ENCODE measurements at places on chromosomes 1 and 21.
A peak's percentile ranks its signal among the peaks of the same experiment; 100 is the strongest.

GRCh38 chr1:23872421-23872820, 4.3 kb upstream of the FUCA1 start:
- DNase-seq = no peak

- DNase-seq = no peak
Observed at GRCh38 chr1:33182401-33182841, 578 bp upstream of the TRIM62 start.

DNA sequence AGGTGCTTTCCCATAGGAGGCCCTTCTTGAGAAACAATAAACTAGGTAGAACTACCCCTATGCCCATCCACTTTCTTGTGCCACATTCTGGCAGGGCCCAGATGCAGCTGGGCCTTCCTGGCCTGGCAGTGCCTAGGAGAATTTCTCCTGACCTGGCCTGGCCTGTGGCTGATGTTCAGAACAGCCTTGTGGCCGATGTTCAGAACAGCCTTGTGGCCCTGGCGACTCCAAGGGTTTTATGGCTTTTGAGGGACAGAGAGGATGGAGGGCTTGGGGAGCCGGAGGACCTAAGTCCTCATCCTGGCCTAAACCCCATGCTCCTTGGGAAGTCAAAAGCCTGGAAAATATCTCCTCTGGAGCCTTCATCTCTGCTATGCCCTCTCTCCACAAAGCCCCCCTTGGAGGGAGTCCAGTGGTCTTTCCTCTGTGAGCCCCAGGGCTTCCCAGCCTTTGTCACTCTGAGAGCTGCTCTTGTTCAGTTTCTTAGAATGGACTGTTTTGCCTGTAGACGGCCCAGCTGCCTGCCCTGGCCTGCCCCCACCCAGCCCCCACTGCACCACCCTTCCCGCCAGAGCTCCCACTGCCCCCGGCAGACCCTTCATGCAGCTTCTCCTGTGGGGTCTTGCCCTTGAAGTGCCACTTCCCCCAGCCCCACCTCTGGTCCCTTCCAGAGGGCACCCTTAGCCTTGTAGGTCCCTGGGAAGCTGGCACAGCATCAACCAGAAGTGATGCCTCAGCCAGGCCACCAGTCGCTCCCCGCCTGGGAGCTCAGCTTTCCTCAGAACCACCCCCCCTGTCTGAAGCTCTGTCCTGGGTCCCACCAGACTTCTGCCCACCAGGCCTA, 7.0 kb downstream of the GPR37L1 start:
- no peak for DNase-seq

- DNase-seq = no peak
Observed at GRCh38 chr1:7352364-7352763, 418.7 kb upstream of the VAMP3 start.

- DNase-seq = no peak
Observed at GRCh38 chr1:106366627-106367319, 689.7 kb upstream of the PRMT6 start.

DNA sequence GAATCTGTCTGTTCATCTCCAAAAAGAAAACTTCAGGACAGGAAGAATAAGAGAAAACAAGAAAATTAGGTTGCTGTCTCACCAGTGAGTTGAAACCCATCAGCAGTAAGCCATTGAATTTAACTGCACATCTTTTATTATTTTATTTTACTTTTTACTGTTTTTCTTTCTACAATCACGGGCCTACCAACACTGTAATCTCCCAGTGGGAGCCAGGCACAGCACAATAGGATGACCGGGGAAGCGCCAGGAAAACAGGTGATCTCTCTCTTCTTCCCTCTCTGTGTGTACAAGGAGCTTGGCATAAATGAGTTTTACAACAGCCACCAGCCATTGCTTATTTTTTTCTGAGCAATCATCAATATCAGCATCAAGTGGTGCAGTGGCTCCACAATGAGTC, 113.1 kb upstream of the ESRRG start:
- no peak for DNase-seq

GRCh38 chr1:245079021-245079609, 75.7 kb upstream of the KIF26B start:
- DNase-seq = no peak

DNA sequence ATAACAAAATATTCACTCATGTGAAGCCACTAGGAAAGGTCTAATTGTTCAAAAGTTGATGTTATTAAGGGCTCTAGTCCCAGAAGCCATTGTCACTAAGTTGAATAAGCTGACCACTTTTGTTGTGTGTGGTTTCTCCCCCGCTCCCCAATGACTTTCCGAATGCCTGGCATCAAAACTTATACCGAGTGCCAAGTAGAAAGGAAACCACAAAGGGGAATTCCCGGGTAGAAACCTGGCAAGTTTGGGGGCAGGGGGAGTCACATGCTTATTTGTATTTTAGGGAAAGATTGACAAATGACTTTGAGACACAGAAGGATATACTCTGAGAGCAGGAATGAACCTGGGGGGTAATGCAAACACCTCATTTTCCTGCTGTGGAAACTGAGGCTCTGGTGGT, 154.1 kb downstream of the TGFBR3 start:
- peak; percentile 63 for DNase-seq

- DNase-seq = no peak
Observed at GRCh38 chr1:231121533-231121932, 40.3 kb upstream of the TRIM67 start.

DNA sequence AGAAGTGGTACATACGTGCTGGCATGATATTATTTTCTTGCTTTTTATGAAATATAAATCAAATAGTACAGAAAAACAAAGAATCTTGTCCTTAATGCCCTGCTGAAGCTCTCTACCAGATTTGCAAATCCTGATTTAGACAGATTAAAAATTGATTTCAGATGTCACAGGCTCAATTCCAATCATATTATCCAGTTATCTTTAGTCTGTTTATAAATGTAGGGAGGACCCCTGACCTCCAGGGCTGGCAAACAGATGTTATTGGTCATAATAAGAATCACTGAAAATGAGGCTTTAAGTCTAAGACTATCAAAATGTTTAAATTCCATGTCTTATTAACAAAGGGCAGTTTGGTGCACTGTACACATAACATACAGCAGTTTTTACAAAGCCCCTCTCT, 62.1 kb downstream of the TP53BP2 start:
- DNase-seq = no peak

GRCh38 chr1:164163289-164163849, 395.6 kb upstream of the PBX1 start:
- no peak for DNase-seq

- DNase-seq = no peak
Observed at GRCh38 chr21:45507523-45507875, 34.7 kb downstream of the SLC19A1 start.

- no peak for DNase-seq
Observed at GRCh38 chr1:21909286-21909759, 27.8 kb downstream of the HSPG2 start.

- DNase-seq = no peak
Observed at GRCh38 chr1:84919461-84919970, 26.5 kb upstream of the LPAR3 start.

GRCh38 chr1:200923601-200924000, 28.9 kb downstream of the INAVA start:
- no peak for DNase-seq

GRCh38 chr21:46151261-46151988, 4.0 kb downstream of the FTCD start:
- no peak for DNase-seq

DNA sequence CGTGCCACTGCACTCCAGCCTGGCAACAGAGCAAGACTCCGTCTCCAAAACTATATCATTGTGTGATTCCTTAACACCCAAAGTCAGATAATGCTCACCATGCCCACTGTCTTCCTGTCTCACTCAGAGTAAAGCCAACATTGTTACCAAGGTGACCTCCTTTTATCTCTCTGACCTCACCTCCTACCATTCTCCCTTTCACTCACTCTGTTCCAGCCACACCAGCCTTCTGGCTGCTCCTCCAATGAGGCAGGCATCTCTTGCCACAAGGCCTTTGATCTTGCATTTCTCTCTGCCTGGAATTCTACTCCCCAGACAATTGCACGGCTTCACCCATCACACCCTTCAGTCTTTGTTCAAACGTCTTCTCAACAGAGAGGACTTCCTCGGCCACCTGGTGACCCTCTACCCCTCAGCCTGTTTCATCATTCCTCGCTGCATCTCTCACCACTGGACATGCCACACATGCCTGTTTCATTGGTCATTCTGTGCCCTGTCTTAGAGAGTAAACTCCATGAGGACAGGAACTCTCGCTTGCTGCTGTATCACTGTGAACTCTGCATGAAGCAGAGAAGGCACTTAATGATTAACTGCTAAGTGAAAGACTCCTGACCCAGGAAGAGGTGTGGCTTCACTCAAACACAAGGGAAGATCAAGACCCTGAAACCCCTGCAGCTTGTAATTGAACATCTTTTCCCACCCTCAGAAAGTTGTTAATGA, 67.1 kb upstream of the CAPZB start:
- no peak for DNase-seq

DNA sequence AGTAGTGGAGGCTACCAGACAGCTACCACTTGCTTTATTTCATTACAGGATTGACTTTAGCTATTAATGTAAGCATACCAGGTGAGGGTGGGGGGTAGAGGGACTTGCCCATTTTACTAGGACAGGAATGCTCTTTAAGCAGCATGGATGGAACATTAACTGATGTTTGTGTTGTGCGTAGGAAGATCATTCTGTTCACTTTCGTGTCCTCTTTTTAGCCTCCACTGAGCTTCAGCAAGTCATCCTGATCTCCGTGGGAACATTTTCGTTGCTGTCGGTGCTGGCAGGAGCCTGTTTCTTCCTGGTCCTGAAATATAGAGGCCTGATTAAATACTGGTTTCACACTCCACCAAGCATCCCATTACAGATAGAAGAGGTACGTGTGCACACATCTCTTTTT, 29.3 kb downstream of the IFNGR2 start:
- DNase-seq = no peak

DNA sequence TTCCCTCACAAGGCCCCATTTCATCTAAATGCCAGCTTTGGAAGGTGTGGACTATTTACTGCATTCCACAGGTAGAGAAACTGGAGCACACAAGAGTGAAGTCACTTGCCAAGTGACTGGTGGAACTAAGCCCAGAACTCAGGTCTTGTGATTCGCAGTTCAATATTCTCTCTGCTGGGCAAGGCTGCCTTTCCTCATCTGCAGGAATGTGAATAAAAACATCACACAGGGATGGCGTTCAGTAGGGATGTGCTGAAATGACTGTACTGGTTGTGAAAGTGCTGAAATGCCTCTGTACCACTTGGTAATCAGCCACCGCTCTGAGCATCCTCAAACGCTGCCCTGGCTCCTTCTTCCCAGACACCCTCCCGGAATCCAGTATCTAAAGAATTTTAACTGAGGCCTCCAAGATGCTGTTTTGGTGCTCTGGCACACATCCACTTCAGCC, 145.6 kb downstream of the HIVEP3 start:
- DNase-seq = no peak

DNA sequence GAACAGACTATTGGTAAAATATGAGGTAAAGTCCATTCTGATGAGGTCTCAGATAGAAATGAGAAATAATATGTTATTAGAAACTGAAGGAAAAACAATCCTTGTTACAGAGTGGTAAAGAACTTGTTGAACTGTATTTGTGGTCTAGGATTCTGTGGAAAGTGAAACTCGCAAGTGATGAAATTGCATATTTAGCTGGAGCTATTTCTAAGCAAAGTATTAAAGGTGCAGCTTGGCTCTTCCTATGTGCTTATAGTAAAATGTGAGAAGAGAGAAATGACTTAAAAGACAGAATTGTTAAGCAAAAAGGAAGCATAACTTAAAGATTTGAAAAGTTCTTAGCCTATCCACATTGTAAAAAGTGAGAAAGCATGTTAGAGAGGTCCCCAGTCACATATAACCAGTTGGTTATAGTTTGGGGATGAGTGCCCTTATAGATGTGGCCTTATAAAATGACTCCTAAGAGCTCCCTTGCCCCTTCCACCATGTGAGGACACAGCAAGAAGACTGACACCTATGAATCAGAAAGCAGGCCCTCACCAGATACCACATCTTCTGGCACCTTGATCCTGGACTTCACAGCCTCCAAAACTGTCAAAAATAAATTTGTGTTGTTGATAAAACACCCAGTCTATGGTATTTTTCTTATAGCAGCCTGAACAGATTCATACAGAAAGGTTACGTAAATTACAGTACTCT, 24.8 kb downstream of the PHTF1 start:
- DNase-seq = no peak

- no peak for DNase-seq
Observed at GRCh38 chr1:90356991-90357390, 360.1 kb downstream of the BARHL2 start.

DNA sequence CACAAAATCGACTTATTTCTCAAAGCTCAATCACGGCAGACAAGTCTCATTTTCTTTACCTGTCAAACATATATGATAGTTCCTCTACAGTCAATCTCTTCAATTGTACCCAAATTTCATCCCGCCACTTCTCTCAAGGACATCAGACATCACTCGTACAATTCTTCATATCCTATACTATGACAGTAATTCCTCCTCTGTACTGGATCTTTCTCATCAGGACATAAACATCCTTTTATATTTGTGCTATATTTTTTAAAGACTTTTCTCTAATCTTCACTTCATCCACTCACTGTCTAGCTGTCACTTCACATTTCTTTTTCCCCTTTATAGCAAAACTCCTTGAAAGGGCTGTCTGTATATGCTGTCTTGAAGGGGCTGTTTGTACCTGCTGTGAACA, 419.1 kb upstream of the NR5A2 start:
- no peak for DNase-seq

DNA sequence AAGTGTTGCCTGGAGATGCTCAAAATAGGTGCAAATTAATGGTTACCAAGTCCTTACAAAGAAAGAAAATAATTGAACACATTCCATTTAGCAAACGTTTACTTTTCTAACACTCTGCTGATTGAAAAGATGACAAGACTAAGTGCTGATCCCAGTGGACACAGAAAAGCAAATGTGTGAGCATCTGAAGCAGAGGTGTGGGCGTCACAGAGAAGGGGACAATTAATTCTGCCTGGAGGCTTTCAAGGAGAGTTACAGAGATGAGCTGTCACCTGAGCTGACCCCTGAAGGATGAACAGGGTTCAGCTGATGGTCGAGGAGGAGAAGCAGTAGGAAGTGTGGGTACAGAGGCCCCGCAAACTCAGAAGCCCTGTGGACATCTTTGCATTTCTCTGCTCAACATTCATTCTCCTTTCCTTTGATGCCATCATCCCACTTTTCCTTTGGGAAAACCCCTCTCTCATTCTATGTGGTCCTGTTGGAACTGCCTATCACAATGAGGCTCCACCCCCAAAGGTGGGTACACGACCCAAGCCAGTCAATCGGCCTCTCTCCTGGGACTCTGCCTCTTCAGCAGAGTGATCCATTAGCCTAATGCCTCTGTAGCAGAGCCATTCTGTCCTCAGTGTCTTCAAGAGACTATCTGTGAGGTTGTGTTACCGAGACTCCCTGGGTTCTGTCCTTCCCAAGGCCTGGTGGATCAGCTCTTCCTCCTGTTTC, 17.2 kb upstream of the PLA2G2E start:
- DNase-seq = no peak
